ENCODE measurements at places on chromosomes 2 and 18.

- no peak for DNase-seq
Observed at GRCh38 chr2:42054714-42055430, 7.1 kb downstream of the PKDCC start.

- no peak for DNase-seq
Observed at GRCh38 chr18:79766308-79766707, 31.4 kb upstream of the KCNG2 start.

- no peak for DNase-seq
Observed at GRCh38 chr2:46118656-46119371, 178.4 kb upstream of the EPAS1 start.

- no peak for DNase-seq
Observed at GRCh38 chr2:26757873-26758789, 6.0 kb upstream of the SLC35F6 start.

- no peak for DNase-seq
Observed at GRCh38 chr2:64594226-64594989, 59.3 kb downstream of the SERTAD2 start.

- DNase-seq = no peak
Observed at GRCh38 chr2:106339132-106339531, 129.1 kb downstream of the RGPD3 start.

GRCh38 chr18:79961527-79962291, 2.7 kb upstream of the HSBP1L1 start:
- no peak for DNase-seq

GRCh38 chr2:182057002-182057401, 71.3 kb downstream of the PPP1R1C start:
- DNase-seq = no peak

DNA sequence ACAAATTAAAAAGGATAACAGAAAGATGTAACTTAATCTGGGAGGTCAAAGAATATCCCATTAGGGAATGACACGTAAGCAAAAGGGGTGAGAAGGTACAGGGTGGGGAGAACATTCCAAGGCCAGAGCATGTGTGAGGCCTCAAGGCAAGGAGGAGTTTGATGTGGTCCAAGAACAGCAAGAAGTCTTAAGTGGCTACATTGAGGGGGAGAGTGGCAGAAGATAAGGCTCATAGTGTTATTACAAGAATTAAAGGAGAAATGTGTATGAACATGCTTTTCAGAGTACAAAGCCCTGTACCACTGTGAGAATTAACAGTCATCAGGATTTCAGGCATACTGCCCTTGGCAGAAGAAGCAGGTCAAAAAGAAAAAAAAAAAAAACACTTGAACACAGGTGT, 174.4 kb upstream of the ERBB4 start:
- no peak for DNase-seq

DNA sequence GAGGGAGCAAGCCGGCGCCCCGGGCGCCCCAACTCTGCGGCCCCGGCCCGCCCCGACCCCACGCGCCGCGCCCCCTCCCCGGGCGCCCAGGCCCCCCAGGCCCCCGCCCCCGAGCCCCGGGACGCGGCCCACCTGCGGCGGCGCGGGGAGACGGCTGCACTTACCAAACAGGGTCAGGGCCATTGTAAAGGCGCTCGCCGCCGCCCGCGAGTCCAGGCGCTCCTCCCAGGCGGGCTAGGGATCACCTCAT, 526 bp downstream of the CHN1 start:
- DNase-seq = no peak

GRCh38 chr18:8290435-8290834, 318.8 kb upstream of the RAB12 start:
- DNase-seq = no peak

DNA sequence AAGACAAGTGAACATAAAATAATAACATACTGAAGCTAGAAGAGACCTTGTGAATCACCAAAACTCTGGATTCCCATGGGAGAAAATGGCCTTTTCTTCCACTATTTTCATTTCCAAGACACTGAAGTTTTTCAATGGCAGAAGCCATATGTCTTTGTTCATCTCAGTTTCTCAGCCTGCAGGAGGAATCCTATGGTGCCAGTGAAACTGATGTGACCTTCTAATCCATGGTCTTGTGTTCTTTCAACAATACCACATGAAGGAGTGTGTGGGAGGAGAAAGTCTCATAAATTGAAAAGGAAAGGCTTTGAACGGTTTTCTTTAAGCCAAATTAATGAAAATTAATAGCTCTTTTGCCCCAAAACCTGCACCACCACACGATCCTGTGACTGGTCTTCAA, 257.3 kb downstream of the EPHA4 start:
- DNase-seq = no peak

DNA sequence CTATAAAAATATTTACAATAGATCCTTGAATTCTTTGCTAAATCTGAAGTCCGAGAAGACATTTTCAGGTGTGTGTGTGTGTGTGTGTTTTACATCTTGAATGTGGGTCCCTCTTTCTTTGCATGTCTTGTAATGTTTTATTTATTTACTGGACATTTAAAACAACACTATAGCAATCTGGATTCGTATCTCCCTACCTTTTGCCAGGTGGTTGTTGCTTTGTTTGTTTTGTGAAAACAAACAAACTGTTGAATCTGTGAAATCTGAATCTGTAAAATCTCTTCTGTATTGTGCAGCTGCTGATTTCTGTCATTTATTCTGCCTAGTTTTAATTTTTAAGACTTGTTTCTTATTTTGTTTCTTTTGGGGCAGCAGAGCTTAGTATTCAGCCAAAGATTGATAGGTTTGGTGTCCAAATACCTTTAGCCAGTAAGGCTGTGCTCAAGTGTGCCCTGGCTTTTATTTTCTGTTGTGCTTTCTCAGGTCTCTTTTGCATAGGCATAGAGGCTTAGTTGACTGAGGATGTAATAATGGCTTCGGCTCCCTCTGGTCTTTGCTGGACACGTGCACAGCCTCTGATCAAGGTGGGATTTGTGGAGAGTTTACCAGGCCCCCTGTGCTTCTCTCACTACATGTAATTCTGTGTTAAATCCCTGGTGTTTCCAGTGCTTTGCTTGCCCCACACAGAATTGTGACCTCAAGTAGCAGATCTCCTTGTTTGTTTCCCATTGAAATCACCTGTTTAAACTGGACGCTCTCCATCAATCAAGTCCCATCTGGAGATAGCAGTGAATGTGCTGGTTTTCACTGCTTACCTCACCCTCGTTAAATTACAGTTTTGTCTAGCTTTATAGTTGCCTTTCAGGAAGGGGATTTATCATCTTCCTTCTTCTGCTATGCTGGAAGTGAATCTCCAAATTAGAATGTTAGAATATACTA, 71.1 kb downstream of the BIRC6 start:
- DNase-seq = no peak

- DNase-seq = no peak
Observed at GRCh38 chr2:73260338-73260984, 23.8 kb downstream of the FBXO41 start.

- no peak for DNase-seq
Observed at GRCh38 chr18:8212896-8213780, 396.1 kb upstream of the RAB12 start.

DNA sequence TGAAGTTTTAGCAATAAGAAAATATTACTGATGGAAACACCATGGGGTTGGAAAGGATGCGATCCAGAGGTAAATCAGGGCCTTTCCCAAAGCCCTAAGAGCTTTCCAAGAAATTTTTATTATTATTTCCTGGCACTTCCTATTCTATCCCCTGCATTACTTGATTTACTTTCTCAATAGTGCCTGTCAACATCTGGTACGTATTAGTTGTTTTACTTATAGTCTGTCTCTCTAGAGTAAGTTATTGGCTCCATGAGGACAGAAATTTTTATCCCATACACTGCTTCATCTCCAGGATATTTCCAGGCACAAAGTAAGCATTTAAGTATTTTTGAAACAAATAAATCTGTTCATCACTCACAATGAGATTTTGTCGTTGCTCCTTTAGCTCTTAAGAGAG, 18.1 kb downstream of the PPP4R1 start:
- no peak for DNase-seq

GRCh38 chr2:30584116-30584515, 137.1 kb downstream of the LCLAT1 start:
- no peak for DNase-seq

DNA sequence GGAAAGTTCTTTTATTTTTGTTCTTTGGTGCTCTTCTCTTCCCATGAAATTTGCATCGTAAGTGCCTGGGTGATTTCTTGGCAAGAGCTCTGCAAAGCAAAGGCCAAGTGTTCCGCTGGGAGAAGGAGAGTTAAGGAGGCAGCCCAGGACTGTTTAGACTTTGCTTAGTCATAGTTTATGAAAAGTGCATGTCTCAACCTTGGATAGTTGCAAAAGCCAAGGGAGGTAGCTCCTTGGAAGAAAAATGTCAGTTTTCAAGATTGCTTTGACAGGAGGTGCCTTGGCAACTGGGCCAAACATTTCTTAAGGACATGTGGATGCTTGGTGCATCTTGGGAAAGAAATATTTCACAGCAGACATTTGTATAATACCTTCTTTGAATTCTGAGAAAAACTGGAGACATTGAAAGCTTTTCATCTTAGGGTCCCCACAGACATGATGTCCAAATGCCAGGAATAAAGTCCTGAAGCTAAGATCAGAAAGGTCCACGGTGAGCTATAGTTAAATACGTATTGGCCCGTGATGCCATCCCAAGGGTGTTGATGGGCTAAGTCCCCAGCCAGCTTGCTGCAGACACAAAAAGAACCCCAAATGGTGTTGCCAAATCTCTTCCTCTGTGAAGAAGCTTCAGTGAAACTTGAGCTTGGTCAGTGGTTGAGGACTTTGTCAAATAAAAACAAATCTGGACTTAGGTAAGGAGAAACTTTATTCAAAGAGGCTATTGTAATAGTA, 96.3 kb upstream of the THUMPD2 start:
- DNase-seq = no peak

- no peak for DNase-seq
Observed at GRCh38 chr2:120257522-120257921, 4.9 kb downstream of the RALB start.

GRCh38 chr18:76274468-76275289, 220.4 kb downstream of the ZNF516 start:
- DNase-seq = no peak

DNA sequence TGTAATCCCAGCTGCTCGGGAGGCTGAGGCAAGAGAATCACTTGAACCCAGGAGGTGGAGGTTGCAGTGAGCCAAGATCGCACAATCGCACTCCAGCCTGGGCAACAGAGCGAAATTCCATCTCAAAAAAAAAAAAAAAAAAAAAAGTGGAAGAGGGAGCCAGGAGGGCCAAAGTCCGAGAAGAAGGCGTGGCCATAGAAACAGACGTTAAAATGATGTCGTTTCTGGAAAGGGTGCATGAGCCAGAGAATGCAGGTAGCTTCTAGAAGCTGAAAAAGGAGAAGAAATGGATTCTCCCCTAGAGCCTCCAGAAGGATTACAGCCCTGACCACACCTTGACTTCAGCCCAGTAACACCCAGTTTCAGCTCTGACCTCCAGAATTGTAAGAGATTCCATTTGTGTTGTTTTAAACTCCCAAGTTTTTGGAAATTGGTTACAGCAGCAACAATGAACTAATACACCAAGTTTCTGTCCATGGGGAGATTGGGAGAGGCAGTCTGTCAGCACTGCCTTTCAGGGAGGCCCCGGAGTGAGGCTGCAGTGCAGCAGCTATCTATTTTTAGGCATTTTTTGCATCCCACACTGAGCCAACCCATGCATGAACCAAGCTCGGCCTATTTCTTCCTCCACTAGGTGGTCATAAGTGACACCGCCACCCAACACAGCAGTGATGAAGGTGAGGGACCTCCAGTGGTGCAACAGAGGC, 14.2 kb upstream of the TRAF3IP1 start:
- no peak for DNase-seq

GRCh38 chr2:183347969-183348368, 223.7 kb downstream of the NUP35 start:
- DNase-seq = no peak

DNA sequence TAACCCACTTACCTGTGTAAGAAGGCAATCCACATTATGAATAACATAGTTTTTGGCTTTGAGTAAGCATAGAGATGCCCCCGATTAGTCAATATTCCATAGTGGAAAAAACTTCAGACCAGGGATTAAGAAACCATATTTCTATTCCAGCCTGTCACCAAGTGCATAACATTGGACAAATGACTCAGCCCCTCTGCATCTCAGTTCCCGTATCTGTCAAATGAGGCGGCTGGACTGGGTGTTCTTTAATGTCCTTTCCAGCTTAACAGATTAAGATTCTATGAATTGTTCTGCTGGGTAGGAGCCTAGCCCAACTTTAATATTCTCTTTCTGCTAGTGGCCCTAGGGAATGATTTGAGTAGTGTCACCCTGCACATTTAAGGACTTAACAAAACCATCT, 11.8 kb upstream of the FTCDNL1 start:
- no peak for DNase-seq

All from activated naive CD4-positive, alpha-beta T cell treated with anti-CD3 and anti-CD28 coated beads, Interleukin-2, amount 50 U/mL, for 72 hours (primary cell).